ENCODE measurements at places on chromosomes 1 and 21. TPM values are rescaled to one million over a fixed set of nuclear protein-coding genes. Genes with fewer than 3 reads are reported as not detected.

The OR14K1 gene
- not detected for total RNA-seq

The CD84 gene
- total RNA-seq: 13.4 TPM

The PLEKHG5 gene
- 0.33 TPM for total RNA-seq

The FCMR gene
- total RNA-seq: 6.8 TPM
